ENCODE measurements at places on chromosomes 2 and 18.

- no peak overlapping the region for H3K4me3 ChIP-seq
- H3K4me1 ChIP-seq: no peaks in the 10 kb centered on the region
- no peaks in the 10 kb centered on the region for H3K27me3 ChIP-seq
- DNase-seq: no peak
Measured at GRCh38 chr2:200703127-200703925, 108.4 kb upstream of the BZW1 start.

DNA sequence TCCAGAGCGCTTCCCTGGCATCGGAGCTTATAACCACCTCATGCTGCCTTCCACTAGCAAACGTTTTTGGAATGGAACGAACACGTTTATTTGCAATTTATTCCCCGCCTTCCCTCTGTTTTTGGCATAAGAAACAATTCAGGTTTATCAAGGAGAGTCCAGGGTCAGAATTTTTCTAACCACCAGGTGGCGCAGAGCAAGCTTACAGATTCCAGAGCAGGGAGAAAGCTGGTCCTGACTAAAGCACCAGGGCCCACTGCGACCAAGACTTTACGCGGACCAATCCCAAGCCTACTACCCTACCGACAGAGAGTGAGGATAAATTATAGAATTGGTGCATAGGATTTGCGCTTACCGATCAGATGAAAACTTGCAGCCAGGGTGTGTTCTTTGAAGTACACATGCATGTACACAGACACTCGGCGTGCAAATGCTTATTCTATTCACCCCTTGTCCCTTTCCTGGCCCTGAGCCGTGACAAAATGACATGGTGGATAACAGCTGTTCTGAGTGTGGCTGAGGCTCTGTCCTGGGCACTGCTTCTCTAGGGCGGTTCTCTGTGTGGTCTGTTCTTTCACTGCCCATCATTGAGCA lies 34.7 kb downstream of the NAPG start:
- peaks cover 3% of the 10 kb centered on the region for H3K4me1 ChIP-seq
- no peaks in the 10 kb centered on the region for H3K27me3 ChIP-seq
- DNase-seq: peak; percentile 37
- H3K36me3 ChIP-seq: no peaks in the 10 kb centered on the region
- no peak overlapping the region for H3K4me3 ChIP-seq
- H3K27ac ChIP-seq: no peak overlapping the region

- no peaks in the 10 kb centered on the region for H3K36me3 ChIP-seq
- H3K27me3 ChIP-seq: no peaks in the 10 kb centered on the region
- H3K4me3 ChIP-seq: no peak overlapping the region
- no peak for DNase-seq
- no peak overlapping the region for H3K27ac ChIP-seq
Measured at GRCh38 chr2:235543128-235543750, 49.4 kb downstream of the AGAP1 start.

GRCh38 chr2:163187995-163188655 lies 349.6 kb upstream of the KCNH7 start:
- no peaks in the 10 kb centered on the region for H3K4me1 ChIP-seq
- H3K4me3 ChIP-seq: no peak overlapping the region
- no peak overlapping the region for H3K27ac ChIP-seq

GRCh38 chr18:42068030-42068429 lies 113.0 kb downstream of the PIK3C3 start:
- no peaks in the 10 kb centered on the region for H3K4me1 ChIP-seq
- no peak for DNase-seq
- peaks cover 9% of the 10 kb centered on the region for H3K36me3 ChIP-seq
- no peak overlapping the region for H3K4me3 ChIP-seq

GRCh38 chr2:135890835-135891234 lies 14.6 kb upstream of the MCM6 start:
- no peaks in the 10 kb centered on the region for H3K4me1 ChIP-seq
- H3K36me3 ChIP-seq: no peaks in the 10 kb centered on the region
- no peak overlapping the region for H3K4me3 ChIP-seq
- no peak for DNase-seq
- H3K27me3 ChIP-seq: no peaks in the 10 kb centered on the region
- no peak overlapping the region for H3K27ac ChIP-seq

DNA sequence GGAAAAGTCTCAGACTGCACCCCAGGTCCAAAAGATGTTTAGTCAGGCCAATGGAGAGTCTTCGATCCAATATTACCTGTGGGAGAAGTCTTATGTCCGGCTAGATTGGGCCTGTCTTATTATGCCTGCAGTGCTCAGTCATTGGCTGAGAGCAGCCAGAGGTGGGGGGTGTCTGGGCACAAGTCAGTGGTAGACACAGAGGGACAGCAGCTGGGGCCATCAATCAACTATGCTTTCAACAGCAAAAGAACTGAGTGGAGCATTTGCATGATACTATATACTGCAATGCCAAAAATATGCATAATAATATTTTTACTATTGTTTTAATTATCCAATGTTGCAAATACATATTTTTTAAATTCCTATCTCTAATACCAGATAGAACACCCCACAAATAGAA lies 298.6 kb upstream of the CDH20 start:
- H3K4me3 ChIP-seq: no peak overlapping the region
- H3K27me3 ChIP-seq: no peaks in the 10 kb centered on the region
- DNase-seq: no peak
- no peak overlapping the region for H3K27ac ChIP-seq
- no peaks in the 10 kb centered on the region for H3K36me3 ChIP-seq
- H3K4me1 ChIP-seq: no peaks in the 10 kb centered on the region

DNA sequence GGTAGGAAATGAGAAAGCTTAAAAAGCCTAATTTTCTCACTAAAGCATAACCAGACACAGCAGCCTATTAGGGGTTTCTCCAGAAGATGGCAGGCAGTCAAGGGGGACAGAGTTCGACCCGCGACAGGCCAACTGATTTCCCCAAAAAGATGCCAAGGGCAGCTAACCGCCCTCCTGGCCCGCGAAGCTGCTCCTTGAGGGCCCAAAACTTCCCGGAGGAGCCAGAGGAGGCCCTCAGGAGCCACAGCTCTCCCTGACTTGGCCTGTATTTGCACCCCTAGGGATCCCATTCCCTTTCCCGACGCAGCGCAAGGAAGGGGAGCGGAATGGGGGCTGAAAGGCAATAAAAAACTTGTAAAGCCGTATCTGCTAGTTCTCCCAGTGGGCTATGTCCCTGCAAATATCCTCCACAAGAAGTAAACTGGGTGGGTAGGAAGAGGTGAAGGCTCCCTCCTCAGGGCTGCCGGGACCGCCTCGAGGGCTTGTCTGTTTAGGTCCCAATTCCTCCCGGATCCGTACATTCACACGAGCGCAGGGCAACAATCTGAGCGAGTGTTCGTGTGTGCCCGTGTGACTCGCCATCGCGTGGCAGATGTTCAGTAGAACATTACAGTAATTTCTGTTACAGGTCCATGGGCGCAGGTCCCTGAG lies 756 bp upstream of the NAGK start:
- peaks cover 40% of the 10 kb centered on the region for H3K4me1 ChIP-seq
- no peaks in the 10 kb centered on the region for H3K27me3 ChIP-seq
- H3K27ac ChIP-seq: peak overlapping the region; percentile 96
- peak overlapping the region; percentile 94 for H3K4me3 ChIP-seq
- H3K36me3 ChIP-seq: no peaks in the 10 kb centered on the region
- DNase-seq: no peak

DNA sequence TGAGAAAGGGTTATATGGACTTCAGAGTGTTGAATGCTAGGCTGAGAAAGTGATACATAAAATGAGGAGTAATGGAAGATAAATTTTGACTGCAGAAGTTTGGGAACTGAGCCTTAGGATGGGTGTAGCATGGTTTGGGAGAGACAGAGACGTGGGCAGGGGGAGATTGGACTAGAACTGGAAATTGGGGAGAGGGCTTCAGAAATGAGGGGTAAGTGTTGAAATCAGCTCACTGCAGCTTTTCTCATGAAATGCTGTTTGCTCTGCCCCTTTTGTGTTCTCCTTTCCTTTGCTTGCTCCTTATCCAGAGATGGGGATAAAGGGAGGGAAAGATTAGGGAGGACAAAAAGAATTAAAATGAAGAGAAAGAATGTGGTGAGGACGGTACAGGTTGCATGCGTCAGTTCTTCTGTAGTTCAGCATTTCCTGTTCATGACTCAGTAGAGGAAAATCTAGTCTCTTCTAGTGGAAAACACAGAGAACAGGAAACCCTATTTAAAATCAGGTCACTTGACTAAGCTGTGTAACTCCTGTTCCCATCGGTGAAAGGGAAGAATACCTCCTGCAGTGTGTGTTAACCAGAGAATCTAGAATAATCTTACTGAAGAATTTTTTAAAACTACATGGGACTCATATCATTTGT lies 105.6 kb downstream of the CRIM1 start:
- H3K27ac ChIP-seq: no peak overlapping the region
- DNase-seq: no peak
- no peak overlapping the region for H3K4me3 ChIP-seq
- peaks cover 13% of the 10 kb centered on the region for H3K4me1 ChIP-seq
- H3K36me3 ChIP-seq: no peaks in the 10 kb centered on the region
- no peaks in the 10 kb centered on the region for H3K27me3 ChIP-seq

- H3K36me3 ChIP-seq: no peaks in the 10 kb centered on the region
- no peak overlapping the region for H3K4me3 ChIP-seq
- peaks cover 21% of the 10 kb centered on the region for H3K4me1 ChIP-seq
- no peak for DNase-seq
- no peaks in the 10 kb centered on the region for H3K27me3 ChIP-seq
Measured at GRCh38 chr2:64562148-64562784, 38.1 kb downstream of the AFTPH start.

GRCh38 chr2:54516842-54517241 lies 60.7 kb downstream of the SPTBN1 start:
- DNase-seq: no peak
- no peaks in the 10 kb centered on the region for H3K4me1 ChIP-seq
- no peaks in the 10 kb centered on the region for H3K27me3 ChIP-seq
